ENCODE measurements at places on chromosomes 2 and 18. TPM values are rescaled to one million over a fixed set of nuclear protein-coding genes. Genes with fewer than 3 reads are reported as not detected.

DNA sequence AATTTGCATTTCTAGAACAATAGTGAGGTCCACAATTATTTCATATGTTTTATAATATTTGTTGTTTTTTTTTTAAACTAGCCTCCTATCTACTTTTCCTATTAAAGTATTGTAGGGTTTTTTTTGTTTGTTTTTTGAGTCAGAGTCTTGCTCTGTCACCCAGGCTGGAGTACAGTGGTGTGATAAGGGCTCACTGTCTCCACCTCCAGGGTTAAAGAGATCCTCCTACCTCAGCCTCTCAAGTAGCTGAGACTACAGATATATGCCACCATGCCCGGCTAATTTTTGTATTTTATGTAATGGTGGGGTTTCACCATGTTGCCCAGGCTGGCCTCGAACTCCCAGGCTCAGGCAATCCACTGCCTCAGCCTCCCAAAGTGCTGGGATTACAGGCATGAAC, 122.5 kb downstream of the SLC39A10 start:
- no peaks in the 10 kb centered on the region for H3K36me3 ChIP-seq
- H3K4me3 ChIP-seq, result no peak overlapping the region
- no peak for DNase-seq
- H3K27me3 ChIP-seq, result no peaks in the 10 kb centered on the region
- H3K27ac ChIP-seq, result no peak overlapping the region

DNA sequence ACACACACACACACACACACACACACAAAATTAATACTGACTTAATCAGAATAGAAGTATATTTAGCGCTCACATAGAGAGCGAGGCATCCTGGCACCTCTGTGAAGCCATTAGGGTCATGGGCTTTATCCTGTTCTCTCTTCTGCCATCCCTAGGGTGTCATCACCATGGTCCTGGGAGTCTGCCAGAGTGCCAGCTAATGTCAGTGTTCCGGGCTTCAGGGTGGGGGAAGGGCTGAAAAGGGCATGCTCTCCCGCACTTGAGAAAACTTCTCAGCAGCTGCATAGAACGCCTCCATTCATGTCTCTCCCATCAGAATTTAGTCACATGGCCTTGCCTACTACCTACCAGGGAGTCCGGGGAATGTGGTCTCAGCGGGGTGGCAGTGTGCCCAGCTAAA, 19.7 kb upstream of the DYNC2LI1 start:
- no peak overlapping the region for H3K4me3 ChIP-seq
- DNase-seq, result no peak
- H3K27me3 ChIP-seq, result no peaks in the 10 kb centered on the region
- H3K27ac ChIP-seq, result no peak overlapping the region
- H3K4me1 ChIP-seq, result peaks cover 8% of the 10 kb centered on the region
- H3K36me3 ChIP-seq, result no peaks in the 10 kb centered on the region

The C2orf80 gene
- total RNA-seq, result not detected

The TXNDC2 gene
- total RNA-seq, result 0.12 TPM

GRCh38 chr18:79242246-79242645, 153.5 kb upstream of the NFATC1 start:
- no peak overlapping the region for H3K27ac ChIP-seq
- H3K4me3 ChIP-seq, result no peak overlapping the region
- no peaks in the 10 kb centered on the region for H3K27me3 ChIP-seq
- H3K4me1 ChIP-seq, result peaks cover 23% of the 10 kb centered on the region

- H3K27ac ChIP-seq, result no peak overlapping the region
- H3K4me1 ChIP-seq, result peaks cover 10% of the 10 kb centered on the region
- no peaks in the 10 kb centered on the region for H3K36me3 ChIP-seq
- H3K27me3 ChIP-seq, result no peaks in the 10 kb centered on the region
Measured at GRCh38 chr2:217989221-217989948, 13.4 kb downstream of the TNS1 start.

- H3K36me3 ChIP-seq, result no peaks in the 10 kb centered on the region
- H3K4me3 ChIP-seq, result no peak overlapping the region
- no peaks in the 10 kb centered on the region for H3K27me3 ChIP-seq
Measured at GRCh38 chr2:71060871-71061270, 7.6 kb upstream of the NAGK start.

DNA sequence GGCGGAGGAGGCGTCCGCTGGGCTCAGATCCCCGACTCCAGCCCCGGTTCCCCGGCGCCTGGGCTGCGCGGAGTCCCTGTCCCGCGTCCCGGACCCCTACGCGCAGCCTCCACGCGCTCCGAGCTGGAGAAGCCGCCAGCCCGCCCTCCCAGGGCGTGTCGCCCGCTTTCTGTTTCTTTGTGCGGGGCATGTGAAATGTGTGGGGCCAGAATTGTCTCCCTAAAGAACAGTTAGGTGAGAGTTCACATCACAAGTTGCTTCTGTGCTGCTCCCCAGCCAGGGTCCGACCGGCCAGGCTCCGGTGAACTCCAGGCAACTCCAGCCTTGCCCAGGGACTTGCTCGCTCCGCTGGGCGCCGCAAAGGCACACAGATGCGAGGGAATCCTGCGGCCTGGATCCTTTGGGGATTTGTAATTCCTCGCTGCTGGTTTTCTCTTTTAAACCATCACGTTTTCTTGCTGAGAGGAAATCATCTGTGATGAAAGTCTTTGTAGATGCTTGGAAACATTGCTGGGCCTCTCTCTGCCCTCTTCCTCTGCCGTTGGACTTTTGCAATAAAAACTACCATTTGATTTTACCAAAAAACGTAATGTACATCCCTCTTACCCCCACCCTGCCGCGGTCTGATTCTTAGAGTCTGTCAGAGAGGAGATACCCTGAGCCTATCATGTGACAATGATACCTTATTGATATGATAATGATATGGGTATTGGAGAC, 631 bp downstream of the GYPC start:
- no peak for DNase-seq
- peaks cover 22% of the 10 kb centered on the region for H3K4me1 ChIP-seq
- H3K27ac ChIP-seq, result no peak overlapping the region
- no peak overlapping the region for H3K4me3 ChIP-seq

DNA sequence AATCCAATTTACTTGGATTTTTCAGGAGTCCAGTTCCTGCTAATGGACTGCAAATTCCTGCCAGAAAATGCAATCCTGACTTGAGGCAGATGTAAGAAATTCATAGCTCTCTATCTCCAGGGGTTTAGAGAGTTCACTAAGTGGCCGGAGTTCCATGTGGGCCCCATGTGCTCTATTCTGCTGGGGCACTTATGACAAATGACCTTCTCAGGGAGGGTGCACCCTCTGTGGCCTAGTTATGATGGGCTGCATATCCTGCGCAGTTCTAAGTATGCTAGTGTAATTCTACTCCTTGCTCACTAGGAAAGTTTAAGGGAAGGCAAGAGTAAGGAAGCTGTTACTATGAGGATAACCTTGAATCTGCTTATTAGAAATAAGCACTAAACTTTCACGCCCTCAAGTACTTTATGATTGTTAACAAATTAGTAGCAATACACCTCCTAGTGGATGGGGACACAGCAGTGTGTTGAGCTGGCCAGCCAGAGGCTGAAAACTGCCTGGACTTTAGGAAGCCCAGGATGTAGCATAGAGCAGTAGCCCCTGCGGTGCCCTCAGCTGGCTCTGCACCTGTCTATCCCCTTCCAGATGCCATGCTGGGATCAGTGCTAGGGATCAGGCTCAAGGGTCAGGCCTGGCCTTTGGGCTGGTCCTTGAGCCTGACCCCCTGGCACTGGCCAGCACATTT, 14.4 kb downstream of the SMYD1 start:
- no peaks in the 10 kb centered on the region for H3K27me3 ChIP-seq
- no peak overlapping the region for H3K4me3 ChIP-seq
- no peaks in the 10 kb centered on the region for H3K36me3 ChIP-seq
- H3K4me1 ChIP-seq, result no peaks in the 10 kb centered on the region

The CD8A gene
- 0.76 TPM for total RNA-seq

DNA sequence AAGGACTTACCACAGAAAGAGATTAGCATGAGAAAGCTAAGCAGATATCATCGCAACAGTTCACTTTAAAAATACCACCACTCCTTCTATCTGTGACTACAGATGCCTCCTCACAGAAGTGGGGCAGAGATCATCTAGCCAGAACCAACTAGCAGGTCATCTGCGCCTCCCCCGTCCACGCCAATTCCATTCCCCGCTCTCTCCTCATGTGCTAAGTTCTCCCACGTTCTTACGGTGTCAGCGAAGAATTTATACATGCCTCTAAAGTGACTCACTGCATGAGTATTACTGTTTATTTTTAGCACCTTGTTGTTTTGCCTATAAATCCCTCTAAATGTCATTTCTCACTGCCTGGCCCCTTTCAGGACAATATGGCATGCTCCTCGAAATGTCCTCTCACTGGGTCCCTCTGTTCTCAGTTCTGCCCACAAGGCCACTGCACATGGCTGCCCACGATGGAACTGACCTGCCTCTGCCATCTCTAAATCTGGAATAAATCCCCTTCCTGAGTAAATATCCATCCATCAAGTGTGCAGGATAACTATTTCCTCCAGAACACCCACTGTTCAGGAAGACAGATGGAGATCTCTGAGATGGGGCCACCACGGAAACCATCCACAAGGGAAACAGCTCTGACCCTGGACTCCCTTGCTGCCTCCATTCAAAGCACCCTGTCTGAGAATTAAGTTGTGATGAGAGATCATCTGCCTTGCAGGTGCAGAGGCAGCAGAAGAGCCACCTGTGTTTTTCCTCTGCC, 137.7 kb downstream of the IRS1 start:
- no peaks in the 10 kb centered on the region for H3K27me3 ChIP-seq
- peak; percentile 88 for DNase-seq
- peaks cover 90% of the 10 kb centered on the region for H3K4me1 ChIP-seq
- H3K4me3 ChIP-seq, result peak overlapping the region; percentile 35
- H3K27ac ChIP-seq, result peak overlapping the region; percentile 98
- no peaks in the 10 kb centered on the region for H3K36me3 ChIP-seq

DNA sequence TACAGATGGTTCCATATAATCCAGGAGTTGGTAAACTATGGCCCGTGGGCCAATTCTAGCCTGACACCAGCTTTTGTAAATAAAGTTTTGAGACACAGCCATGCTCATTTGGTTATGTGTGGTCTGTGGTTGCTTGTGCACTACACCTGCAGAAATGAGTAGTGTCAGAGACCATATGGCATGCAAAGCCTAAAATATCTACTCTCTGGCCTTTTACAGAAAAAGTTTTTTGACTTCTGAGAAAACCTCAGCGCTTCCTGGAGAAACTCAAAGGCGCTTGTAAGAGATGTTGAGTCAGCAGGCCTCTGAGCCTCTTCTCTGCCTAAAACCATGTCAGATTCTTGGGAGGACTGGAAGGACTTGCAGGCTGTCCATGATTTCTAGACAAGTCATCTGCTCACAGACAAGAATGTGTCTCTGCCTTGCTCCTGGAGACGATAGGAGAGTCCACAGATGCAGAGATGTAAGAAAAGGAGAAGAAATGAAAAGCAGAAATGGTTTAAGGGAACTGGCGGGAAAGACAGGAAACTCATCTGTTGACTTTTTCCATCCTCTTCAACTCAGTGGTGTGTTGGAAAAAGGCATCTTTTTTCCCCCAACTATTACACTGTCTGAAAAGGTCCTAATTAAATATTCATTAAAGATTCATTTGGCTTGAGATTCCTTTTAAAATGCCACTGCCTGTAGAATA, 5.2 kb downstream of the TTC39C start:
- H3K4me1 ChIP-seq, result peaks cover 9% of the 10 kb centered on the region
- no peaks in the 10 kb centered on the region for H3K27me3 ChIP-seq
- no peak for DNase-seq
- H3K36me3 ChIP-seq, result no peaks in the 10 kb centered on the region
- no peak overlapping the region for H3K4me3 ChIP-seq

The ITPRIPL1 gene
- 12.4 TPM for total RNA-seq

All from HCT116 (cell line).